ENCODE measurements at places on chromosomes 3 and 15.
A peak's percentile ranks its signal among the peaks of the same experiment; 100 is the strongest.

DNA sequence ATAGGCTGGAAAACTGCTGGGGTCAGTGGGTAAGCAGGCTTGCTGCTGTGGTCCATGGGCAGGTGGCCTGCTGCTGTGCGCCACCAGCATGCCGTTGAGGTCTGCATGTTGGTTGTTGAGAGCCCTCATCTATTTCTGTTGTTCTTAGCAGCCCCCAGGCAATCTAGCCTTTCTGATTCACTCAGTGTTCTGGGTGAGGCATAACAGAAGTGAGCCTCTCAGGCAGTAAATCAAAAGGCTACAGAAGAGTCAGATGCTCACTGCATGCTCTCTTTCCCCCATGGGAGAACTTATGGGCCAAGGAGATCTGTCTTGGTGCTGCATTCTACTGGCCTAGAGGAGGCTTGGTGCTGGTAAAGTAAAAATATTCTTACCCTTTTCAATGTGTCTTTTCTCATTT is 67.8 kb upstream of the ATP10A start:
- DNase-seq: no peak

DNA sequence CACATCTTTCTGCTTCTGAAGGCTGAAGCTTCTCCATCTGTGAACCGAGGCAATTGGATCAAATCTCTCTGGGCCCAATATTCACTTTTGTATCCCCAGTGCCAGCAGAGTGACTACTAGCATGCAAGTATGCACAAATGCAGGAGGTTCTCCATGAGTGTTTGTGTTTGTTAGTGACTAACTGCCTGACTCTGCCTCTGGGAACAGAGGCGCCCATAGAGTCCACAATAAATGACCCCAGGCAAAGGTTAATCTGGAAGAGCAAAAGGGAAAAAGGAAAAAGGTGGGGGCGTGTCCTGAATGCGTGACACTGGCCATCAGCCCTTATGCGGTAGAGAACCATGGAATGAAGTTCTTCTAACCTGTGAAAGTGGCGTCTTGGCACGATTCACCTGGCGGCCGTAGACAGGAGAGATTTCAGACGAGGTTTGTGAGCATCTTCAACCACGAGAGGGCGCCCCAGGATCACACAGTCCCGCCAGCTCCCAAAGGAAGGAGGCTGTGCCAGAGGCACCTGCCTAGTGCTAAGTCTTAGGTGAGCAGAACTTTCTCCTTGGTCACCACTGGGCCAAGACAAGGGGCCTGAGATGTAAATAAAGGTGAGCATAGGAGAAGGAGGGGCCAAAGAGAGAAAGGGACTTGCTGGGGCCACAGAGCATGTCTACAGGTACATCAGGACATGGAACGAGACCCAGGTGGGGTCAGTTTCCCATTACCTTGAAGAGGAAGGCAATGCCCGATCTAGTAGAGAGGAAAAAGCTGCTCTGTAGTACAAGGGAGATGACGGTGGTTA is 44.2 kb downstream of the RBPMS2 start:
- DNase-seq: peak; percentile 46

GRCh38 chr3:141399200-141399599 is 30.9 kb downstream of the ZBTB38 start:
- no peak for DNase-seq

DNA sequence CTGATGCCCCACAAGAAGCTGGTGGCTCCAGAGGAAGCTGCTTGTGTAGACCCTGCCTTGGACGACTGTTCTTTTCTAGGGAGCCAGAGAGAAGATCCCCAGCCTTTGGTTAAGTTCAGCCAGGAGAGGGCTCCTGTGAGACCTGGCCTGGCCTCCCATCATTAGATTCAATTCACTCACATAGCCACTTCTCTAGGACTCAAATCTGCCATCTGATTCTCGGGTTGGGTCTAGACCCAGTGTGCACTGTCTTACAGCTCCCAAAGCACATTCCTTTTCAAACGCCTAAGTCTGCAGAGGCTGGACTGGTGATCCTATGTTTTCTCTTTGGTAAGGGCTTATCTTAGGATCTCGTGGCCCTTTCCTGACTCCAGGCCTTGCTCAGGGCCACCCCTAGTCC is 81.7 kb upstream of the NPHP3 start:
- DNase-seq: no peak

DNA sequence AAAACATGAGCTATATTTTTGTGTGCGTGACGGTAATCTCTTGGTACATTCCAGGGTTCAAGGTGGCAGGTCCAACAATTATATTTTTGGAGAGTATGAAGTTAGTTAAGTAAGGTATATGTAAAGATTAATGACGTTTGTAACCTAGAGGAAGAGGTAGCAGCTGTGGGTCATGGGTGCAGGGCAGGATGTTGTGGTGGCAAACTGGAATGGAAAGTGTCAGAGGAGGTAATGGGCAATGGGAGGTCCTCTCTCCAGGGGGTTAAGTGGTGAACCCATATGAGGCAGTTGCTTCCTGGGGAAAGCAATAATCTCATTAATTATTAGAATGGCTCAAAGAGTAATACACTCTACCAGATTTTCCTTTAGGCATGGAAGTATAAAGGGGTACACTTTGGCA is 1.0 kb upstream of the CD200R1L start:
- DNase-seq: no peak

GRCh38 chr3:19250959-19251610 is 102.8 kb downstream of the KCNH8 start:
- no peak for DNase-seq

DNA sequence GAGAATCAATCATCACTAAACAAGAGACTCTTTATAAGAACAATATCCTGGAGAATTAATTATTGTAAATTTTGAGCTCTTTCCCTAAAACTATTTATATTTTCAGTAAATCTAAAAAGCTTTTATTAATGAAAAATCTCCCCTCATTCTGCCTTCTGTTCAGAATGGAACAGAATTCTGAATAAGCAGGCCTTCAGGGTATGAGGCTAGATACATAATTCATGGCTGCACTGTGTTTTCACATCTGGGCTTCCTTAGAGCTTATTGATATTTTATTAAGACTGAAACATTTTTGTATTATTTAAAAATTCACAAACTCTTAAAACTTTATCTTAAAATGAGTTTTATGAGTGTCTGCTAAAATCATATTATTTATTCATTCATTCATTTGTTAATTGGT is 24.8 kb downstream of the CLDN11 start:
- no peak for DNase-seq

DNA sequence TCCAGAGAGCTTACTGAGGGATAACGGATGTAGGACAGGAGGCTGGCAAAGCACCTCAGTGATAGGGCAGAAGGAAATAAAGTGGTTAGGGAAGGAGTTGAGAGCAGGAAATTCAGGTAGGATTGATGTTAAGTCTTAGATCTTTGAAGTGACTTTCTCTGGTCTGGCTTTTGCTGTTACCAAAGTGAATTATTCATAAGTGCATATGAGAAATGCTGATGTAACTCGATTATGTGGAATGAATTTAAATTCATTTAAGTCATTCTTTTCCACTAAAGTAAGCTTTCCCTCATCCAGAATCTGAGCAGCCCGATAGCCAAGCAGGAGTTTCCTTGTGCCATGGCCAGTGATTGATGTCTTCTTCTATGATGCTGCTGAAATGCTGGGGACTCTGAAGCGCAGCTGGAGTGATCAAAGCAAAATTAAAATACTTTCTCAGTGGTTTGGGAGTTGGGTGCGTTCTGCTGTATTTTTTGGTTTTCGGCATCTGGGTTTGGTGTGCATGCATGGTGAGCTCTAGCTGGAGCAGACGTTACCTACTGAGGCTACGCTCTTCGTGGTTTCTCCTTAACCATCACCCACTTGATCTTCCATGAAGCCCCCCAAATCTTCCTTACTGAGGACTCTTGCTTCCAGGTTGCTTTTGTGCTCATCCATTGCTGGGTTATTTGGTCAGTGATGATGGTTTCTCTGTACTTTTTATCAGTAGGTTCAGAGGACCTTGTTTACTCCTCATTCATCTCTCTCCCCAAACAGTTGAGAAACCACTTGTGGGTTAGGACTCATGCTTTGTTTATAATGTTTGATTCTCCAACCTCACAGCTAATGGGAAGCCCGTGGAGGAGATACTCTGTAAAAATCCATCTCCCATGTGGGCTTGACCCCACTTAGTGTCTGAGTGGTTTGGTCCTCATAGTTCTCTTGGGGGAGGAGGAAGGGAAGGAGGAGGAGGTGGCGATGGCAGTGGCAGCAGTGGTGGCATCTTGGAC is 72.5 kb downstream of the IGF1R start:
- no peak for DNase-seq

DNA sequence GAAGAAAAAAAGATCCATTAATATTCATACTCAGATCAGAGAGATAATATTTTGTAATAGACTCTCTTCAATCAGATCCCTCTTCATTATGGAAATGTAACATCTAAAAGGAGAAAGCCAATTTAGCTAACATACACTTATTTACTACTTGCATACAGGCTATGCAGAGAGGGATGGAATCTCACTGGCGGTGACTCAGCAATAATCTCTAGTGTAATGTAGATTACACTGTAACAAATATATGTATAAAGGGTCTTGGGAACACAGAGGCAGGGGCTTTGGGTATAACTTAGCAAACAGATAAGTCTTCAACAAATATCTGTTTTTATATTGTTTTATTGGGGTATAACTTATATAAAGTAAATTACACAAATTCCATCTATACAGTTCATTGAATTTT is 69.6 kb downstream of the CGNL1 start:
- DNase-seq: no peak

DNA sequence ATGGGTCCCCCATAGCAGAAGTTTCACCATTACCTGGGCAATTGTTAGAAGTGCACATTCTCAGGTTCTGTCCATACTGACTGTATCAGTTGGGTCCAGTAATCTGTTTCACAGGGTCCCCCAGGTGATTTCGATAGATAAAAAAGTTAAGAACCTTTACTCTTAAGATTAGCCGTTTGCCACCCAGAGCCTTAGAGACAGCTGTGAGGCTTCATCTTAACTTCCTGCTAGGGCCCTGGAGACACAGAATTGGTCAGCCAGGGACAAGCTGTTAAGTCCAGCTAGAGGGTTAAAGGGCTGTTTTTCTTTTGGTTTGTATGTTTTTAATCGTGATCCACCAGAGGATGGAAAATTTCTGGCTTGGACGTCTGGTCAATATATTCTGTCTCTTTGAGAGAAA is 6.7 kb downstream of the FAM162A start:
- no peak for DNase-seq

- DNase-seq: no peak
These were observed 91.4 kb upstream of the TNFSF10 start for GRCh38 chr3:172614340-172615274.

GRCh38 chr3:14042680-14043079 is 82.0 kb downstream of the CHCHD4 start:
- DNase-seq: no peak

DNA sequence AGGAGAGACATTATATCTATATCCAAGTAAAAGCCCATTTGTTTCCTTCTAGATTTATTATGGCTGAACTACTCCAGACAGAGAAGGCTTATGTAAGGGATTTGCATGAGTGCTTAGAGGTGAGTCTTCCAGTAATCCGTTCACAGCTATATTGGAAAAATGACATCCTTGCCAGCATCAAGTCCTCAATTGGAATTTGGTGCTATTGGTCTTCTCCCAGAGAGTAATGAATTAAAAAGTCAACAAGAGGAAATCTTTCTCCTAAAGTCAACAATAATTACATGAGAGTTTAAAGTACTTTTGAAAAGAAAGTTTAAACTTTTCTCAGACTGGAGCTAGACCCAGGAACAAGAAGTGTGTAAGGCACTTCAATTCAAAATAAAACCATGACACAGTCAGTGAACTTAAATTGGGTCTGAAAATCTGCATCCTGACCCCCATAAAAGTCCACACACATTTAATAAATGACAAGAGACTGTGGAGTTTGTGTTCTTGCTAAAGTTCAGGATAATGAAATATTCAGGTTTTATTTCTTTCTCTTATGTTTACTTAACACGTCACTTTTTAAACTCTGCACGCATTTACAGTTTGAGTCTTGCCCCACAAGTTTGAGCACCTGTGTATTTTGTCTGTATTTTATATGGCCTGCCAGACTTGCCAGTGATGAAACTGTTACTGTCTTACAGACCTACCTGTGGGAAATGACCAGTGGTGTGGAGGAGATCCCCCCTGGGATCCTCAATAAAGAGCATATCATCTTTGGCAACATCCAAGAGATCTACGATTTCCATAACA is 268.2 kb upstream of the UMPS start:
- no peak for DNase-seq

DNA sequence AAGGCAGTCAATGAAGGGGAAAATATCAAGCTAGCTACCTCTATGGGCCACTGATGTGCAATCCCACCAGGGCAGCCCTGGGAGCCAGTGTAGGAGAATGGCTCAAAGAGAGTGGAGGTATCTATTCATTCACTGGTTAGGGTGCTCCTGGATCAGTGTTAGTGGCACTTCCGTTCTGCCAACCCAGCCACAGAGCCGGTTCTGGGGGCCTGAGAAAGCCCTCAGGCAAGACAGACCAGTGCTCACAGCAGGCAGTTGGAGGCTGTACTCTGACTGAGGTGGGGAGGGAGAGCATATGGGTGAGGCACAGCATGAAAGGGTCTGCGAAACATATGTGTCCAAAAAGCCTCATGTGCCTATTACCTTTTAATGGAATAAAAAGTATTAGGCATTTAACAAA is 109.3 kb downstream of the KCNMB2 start:
- no peak for DNase-seq

DNA sequence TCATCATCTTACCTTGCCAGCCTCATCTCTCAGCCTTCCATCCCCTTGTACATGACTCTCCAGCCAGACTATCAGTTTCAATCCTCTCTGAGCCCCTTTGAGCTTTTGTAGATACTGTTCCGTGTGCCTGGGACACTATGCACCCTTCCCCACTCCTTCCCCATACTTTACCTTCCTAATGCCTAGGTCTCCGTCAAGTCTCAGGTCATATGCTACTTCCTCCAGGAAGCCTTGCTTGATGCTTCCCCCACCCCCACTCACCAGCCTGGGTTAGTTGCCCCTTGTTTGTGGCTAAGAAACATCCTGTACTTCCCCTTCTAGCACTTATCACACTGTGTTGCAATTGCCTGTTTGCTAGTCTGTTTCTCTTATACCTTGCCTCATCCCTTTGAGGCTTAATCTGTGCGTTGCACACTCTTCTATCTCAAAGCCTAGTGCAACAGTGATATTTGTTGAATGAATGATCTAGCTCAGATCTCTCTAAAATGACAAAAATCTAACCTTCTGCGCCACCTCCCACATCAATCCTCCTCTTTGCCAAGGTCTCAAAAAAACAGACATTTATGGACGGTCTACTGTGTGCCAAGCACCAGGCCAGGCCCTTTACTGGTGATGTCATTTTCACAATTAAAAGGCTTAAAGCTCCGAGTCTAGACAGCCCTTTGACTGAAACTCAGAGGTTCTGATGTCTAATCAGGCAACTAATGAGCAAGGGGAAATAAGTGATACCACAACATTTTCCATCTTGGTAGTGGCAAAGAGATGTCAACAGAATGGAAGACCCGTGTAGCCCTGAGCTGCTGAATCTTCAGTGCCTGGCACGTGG is 6.5 kb upstream of the USP3 start:
- no peak for DNase-seq

- no peak for DNase-seq
These were observed 9.1 kb upstream of the GNAI2 start for GRCh38 chr3:50226888-50227389.

GRCh38 chr15:36831904-36832287 is 252.5 kb downstream of the CDIN1 start:
- no peak for DNase-seq

GRCh38 chr3:14216257-14217048 is 37.8 kb downstream of the LSM3 start:
- DNase-seq: no peak

Measured in NCI-H1092 (cell line).